RCC 7860 (cell line): ENCODE measurements at places on chromosomes 11 and 22.
A peak's percentile ranks its signal among the peaks of the same experiment; 100 is the strongest.

GRCh38 chr11:132646890-132647289 lies 885.4 kb downstream of the OPCML start:
- DNase-seq, result no peak

DNA sequence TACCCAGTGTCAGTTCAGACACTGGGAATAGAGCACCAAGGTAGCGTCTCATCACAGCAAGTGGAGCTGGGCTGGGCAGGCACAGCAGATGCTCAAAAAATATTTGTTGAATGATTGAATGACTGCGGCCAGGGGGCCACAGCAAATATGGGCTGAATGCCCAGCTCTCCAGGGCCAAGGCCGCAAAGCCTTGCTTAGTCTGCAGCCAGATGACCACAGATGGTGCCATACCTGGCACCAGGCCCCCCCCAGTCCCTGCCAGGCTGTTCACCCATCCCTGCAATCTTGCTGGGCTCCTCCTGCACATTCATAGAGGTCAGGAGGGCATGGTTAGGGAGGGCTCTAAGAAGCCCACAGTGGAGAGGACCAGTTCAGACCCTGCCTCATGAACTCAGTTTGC lies 32.9 kb downstream of the ZC3H7B start:
- no peak for DNase-seq

DNA sequence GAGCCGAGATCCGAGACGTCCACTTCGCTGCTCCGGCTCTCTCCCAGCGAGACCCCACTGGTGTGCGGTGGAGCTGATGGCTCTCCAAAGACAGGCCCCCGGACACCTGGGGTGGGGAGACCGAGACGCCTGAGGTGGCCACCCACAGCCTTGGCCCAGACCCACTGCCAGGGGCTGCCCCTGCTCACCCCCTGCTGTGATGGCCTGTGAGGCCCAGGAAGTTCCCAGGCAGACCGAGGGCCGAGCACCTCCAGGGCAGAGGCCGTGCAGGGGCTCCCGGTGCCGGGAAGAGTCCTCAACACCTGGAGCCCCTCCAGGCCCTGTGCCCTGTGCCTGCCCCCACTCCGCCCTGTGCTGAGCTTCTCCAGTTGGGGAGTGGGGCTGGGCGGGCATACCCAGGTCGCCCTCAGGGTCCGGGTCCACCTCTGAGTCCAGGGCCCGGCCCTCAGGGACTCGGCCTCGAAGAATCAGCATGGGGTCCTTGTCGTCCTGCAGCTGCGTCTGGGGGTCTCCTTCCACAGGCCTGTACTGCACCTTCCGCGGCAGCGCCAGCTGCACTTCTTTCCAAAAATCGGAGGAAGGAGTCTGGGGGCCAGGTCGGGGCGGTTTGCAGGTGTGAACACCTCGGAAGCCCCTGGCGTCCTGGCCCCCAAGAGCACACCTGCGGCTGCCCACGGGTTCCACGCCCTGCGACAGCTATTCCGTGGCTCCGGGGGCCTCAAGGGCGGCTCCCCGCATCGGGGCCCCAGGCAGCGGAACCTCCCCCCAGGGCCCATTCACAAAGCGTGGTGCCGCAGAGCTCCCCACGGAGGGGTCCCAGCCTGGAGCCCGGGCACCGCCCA lies 8.6 kb downstream of the SIGIRR start:
- no peak for DNase-seq

DNA sequence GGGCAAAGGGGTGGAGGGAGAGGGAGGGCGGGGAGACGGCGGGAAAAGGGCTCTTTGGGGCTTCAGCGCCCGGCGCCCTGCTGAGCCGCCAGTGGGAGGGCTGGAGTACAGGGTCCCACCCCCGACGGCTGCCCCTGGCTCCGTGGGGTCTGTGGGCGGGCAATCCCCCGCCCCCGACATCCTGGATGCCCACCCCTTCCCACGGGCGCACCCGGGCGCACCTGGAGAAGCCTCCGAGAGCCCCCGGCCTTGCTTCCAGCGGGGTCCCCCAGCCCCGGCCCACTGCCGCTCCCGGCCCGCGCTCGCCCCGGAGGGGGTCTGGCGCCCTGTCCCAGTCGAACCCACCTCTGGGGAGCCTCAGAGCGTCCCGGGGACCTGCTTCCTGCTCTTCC lies 394 bp downstream of the CHRM4 start:
- DNase-seq, result no peak

DNA sequence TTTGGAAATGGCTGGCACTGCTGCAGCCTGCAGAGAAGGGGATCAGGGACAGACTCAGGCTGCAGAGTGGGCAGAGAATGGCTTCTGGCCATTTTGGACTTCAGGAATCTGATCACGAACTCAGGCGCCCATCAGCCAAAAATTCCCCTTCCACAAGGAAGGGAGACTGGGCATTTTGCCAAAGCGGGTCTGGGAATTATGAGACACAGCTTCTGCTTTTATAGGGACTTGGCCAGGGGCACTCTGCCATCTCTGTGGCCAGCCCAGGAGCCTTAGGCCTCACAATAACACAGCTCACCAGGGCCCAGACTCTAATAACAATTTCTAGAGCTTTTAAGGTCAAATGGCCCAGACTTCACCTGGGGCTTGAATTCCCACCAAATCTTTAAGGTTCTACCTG lies 74.7 kb downstream of the CHST1 start:
- DNase-seq, result no peak

DNA sequence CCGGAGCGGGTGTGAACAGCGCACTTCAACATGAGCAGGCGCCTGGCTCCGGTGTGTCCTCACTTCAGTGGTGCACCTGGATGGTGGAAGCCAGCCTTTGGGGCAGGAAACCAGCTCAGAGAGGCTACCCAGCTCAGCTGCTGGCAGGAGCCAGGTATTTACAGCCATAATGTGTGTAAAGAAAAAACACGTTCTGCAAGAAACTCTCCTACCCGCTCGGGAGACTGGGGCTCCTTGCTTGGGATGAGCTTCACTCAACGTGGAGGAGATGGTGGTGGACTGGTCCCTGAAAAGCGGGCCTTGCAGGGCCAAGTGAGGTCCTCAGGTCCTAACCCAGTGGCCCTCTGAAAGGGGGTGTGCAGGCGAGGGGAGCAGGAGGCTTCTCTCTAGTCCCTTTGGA lies 7.5 kb downstream of the MCAM start:
- DNase-seq, result no peak

- no peak for DNase-seq
Observed at GRCh38 chr11:8812438-8812837, 98.6 kb upstream of the AKIP1 start.

DNA sequence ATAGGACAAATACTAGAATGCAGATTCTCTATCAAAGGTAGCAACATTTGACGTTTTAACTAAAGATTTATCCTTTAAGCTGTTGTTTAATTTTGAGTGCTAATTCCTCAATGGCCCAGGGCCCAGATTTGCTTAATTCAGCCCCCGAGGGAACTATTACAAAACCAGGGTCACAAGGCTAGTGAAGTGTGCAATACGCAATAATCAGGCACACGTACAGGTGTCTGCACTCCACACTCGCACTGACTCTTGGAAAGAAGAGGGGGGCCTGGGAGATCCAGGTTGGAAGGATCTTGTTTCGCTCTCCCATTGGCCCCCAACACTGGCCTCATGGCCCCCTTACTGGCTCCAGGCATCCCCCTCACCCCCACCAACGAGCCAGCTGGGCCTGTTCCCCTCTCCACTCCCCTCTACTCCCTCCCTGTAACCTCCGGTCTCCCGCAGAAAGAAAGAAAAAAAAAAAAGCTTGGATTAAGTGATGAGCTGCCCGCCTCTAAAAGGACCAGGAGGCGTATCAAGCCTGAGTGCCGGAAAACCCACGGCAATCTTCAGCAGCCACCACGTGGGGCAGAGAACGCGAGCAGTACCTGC lies 2.2 kb upstream of the KIRREL3 start:
- no peak for DNase-seq

DNA sequence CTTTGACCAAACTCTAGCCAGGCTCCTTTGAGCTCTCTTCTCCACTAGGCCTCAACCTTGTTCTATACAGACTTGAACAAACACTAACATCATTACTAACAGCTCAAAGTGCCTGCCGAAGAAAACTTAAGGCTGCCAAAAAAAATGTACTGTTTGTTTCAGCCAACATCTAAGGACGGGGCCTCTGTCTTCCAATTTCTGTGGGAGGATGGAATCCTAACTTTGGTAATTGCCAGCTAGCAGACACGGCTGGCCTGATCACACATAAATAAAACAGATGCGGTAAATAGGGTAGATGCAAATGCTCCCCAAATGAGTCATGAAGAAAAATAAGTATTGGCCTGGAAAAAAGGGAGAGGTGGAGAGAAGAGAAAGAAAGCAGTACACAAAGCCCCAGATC lies 394.3 kb downstream of the TMEM135 start:
- no peak for DNase-seq

DNA sequence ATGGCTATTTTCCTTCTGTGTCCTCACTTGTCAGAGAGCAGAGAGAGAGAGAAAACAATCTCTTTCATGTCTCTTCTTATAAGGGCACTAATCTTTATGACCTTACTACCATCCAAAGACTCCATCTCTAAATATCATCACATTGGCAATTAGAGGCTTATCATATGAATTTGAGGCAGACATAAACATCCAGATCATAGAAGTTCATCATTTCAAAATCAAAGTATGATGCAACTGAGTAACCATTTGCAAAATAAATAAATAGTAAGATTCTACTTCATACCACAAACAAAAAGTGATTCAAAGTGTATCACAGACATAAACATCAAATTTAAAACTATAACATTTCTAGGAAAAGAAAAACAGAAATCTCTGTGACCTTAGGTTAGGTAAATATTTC lies 504.7 kb upstream of the ARHGAP42 start:
- DNase-seq, result no peak

- no peak for DNase-seq
Observed at GRCh38 chr11:70233034-70233433, 29.9 kb downstream of the FADD start.

- no peak for DNase-seq
Observed at GRCh38 chr22:49078076-49078710, 749.5 kb downstream of the BRD1 start.

- DNase-seq, result no peak
Observed at GRCh38 chr22:49213731-49214352, 613.8 kb downstream of the BRD1 start.

GRCh38 chr22:44332946-44333345 lies 20.2 kb upstream of the SHISAL1 start:
- no peak for DNase-seq

GRCh38 chr11:123544631-123545375 lies 109.6 kb downstream of the SCN3B start:
- no peak for DNase-seq

GRCh38 chr11:59898650-59899049 lies 20.1 kb downstream of the OOSP3 start:
- no peak for DNase-seq

DNA sequence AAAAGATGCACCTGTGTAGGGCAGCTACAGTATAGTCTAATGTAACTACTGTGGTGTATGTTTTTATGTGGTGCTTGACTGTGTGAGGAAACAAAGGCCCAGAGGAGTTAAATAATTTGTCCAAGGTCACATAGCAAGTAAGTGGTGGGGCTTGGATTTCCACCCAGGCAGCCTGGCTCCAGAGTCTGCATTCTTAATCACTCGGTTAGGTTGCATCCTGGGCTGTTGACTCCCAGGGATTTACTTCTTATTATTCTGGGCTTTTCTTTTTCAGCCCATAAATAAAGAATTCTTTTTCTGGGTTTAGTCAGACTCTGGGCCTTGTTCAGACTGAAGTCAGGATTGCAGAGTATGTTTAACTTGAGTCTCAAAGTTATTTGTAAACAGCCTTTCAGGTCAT lies 82.1 kb downstream of the ARHGAP42 start:
- DNase-seq, result no peak

GRCh38 chr11:122864386-122865115 lies 18.0 kb upstream of the JHY start:
- no peak for DNase-seq

- no peak for DNase-seq
Observed at GRCh38 chr11:10305964-10306918, 1.4 kb downstream of the ADM start.

GRCh38 chr22:41870786-41871185 lies 37.9 kb downstream of the SREBF2 start:
- no peak for DNase-seq

DNA sequence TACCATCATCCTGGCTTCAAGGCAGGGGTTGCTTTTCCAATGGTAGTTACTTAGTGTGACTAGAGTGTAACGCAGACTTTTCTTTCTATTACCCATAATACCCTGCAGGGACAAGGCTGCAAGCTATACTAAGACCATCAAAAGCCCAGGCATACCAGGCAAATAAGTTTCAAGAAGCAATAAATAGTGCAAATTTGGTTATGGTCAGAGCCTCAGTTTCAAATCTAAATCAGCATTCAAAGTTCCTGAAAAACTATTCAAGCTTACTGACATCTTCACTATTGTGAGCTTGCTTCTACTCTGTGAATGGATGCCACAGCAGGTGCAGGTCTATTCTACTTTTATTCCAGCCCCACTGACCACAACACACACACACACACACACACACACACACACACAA lies 2.5 kb upstream of the HBB start:
- DNase-seq, result no peak

GRCh38 chr22:36215981-36216380 lies 14.4 kb upstream of the APOL4 start:
- no peak for DNase-seq

DNA sequence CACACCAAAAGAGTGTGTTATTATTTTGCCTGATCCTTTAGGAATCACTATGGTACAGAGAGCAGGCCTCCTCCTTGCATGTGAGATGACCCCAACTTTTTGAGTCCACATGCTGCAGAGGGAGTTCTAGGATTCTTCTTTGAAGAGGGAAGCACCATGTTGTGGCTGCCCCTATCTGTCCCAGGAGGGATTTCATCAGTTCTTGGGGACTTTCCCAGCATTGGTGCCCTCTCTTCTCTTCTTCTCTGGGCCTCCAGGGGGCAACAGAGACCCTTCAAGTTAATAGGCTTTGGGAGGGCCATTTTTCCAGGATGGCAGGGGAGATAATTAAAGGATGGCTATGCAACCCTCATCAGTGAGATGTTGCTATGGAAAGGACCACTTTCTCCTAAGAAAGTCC lies 3.6 kb downstream of the MMP1 start:
- DNase-seq, result peak; percentile 21

- no peak for DNase-seq
Observed at GRCh38 chr11:18463439-18463838, 7.8 kb downstream of the LDHAL6A start.

DNA sequence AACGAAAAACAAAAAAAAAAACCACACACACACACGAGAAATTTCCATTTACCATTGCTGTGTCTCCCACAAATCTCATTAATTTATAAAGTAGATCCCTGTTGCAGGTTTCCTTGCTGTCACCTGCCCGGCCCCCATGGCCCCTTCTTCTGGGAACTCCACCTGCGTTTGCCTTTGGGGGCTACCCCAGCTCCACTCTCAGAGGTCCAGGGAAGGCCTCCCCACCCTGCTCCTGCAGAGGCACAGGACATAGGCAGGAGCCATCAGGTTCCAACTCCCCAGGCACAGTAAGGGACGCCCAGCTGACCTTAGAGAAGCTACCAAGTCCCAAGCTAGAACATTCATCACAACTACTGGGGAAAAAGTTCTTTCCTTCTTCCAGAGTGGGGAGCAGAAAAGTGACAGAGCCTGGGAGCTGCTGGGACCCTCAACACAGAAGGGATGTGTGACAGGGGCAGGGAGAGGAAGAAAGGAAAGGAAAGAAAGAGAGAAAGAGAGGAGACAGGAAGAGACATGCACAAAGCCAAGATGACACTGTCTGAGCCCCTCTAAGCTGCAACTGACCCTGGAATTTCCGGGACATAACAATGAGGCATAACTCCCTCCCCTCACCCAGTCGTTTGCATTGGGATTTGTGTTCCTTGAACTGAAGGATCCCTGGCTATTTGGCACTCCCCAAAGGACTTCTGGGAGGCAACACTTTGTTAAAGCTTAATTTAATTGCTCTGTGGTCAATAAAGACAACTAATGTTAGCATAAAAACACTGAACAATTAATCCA lies 175.7 kb downstream of the SHANK2 start:
- DNase-seq, result no peak

GRCh38 chr22:32024796-32025195 lies 18.3 kb upstream of the SLC5A1 start:
- peak; percentile 37 for DNase-seq
